ENCODE measurements at places on chromosomes 7 and 10.

- DNase-seq = no peak
Measured at GRCh38 chr7:28882869-28883470, 75.2 kb downstream of the TRIL start.

- no peak for DNase-seq
Measured at GRCh38 chr7:11297764-11298163, 324.1 kb downstream of the PHF14 start.

- DNase-seq = no peak
Measured at GRCh38 chr10:112002206-112002605, 181.4 kb downstream of the GPAM start.

DNA sequence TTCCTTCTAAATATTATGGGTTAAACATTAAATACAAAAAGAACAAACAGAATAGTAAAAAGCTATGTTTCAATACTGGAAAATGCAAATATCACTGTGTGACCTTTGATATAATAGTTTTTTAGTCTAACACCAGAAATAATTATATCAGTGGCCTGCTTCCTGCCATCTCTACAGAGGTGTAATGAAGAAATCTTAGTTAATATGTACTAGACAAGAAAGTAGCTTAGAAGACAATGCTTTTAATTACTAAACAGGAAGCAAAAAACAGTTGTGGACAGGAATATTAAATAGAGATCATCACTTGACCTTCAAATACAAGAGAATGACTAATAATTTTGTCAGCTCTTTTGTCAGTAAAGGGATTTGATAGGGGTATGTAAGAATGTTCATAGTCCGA is 47.4 kb upstream of the LRRN3 start:
- no peak for DNase-seq

DNA sequence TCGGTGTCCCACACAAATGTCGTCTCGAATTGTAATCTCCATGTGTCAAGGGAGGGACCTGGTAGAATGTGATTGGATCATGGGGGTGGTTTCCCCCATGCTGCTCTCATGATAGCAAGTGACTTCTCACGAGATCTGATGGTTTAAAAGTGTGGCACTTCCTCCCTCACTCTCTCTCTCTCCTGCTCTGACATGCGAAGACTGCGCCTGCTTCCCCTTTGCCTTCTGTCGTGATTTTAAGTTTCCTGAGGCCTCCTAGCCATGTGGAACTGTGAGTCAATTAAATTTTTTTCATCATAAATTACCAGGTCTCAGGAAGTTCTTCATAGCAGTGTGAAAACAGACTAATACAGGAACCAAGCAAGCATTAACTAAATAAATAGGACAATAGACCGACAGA is 229.1 kb downstream of the GFRA1 start:
- DNase-seq = no peak

GRCh38 chr10:74730246-74730645 is 96.2 kb upstream of the KAT6B start:
- no peak for DNase-seq

GRCh38 chr10:4758256-4758655 is 67.8 kb upstream of the AKR1E2 start:
- no peak for DNase-seq

- DNase-seq = no peak
Measured at GRCh38 chr7:7104314-7104698, 78.0 kb upstream of the C1GALT1 start.

- DNase-seq = no peak
Measured at GRCh38 chr7:139072796-139073195, 36.7 kb downstream of the ZC3HAV1 start.

- DNase-seq = no peak
Measured at GRCh38 chr7:42915356-42915755, 3.5 kb upstream of the C7orf25 start.

GRCh38 chr7:75716992-75717626 is 21.6 kb downstream of the HIP1 start:
- no peak for DNase-seq

DNA sequence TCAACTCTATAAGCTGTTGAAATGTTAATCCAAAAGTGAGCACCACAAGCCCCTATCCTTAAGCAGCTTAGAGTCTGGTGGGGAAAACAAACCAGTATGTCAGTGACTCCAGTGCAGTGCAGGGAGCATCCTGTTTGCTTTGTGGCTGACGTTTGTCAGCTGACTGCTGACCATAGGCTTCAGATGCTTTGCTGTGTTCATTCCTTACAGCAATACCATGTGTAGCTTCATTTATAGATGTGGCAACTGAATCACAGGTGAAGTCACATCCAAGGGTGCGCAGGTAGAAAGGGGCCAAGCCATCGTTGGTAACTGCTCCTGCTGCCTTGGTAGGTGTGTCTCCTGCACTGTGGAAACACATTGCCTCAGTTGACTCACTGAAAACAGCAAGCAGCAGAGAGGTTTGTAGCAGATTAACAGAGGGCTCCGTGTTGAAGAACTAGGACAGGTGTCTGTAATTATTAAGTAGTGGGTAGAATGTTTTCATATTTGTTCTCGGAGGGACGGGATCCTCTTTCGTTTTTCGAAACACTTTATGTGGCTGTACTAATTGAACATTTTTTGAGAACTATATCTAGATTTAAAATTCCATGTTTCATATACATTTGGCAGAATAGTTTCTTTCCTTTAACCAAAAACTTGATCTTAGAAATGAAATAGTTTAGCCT is 2.0 kb downstream of the INSIG1 start:
- DNase-seq = no peak

DNA sequence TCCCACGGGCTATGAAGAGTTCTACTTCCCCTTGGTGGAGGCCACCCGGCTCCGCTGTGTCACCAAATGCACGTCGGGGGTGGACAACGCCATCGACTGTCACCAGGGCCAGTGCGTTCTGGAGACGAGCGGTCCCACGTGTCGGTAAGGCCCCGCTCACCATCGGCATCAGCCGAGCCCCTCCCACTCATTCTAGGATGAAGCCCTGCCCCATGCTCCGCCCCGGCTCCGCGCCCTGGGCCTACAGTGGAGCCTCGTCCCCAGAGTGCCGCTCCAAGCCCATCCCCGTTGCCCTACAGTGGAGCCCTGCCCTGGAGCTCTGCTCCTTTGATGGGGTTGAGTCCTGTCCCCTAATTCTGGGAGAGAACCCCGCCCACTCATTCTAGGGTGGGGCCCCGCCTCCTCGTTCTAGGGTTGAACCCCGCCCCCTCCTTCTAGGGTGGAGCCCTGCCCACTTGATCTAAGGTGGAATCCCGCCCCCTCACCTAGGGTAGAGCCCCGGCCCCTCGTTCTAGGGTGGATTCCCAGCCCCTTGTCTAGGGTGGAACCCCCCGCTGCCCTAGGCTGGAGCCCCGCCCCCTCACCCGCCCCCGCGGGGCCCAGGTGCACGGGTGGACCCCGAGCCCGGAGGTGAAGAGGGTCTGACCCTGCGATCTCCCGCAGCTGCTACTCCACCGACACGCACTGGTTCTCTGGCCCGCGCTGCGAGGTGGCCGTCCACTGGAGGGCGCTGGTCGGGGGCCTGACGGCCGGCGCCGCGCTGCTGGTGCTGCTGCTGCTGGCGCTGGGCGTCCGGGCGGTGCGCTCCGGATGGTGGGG is 3.4 kb upstream of the MUC12 start:
- DNase-seq = no peak

GRCh38 chr7:139850906-139851305 is 21.8 kb downstream of the TBXAS1 start:
- no peak for DNase-seq

GRCh38 chr10:93751832-93752231 is 5.9 kb upstream of the LGI1 start:
- DNase-seq = no peak

- no peak for DNase-seq
Measured at GRCh38 chr7:44783407-44783806, 13.1 kb upstream of the PPIA start.

GRCh38 chr7:38102507-38102906 is 75.5 kb upstream of the STARD3NL start:
- no peak for DNase-seq

DNA sequence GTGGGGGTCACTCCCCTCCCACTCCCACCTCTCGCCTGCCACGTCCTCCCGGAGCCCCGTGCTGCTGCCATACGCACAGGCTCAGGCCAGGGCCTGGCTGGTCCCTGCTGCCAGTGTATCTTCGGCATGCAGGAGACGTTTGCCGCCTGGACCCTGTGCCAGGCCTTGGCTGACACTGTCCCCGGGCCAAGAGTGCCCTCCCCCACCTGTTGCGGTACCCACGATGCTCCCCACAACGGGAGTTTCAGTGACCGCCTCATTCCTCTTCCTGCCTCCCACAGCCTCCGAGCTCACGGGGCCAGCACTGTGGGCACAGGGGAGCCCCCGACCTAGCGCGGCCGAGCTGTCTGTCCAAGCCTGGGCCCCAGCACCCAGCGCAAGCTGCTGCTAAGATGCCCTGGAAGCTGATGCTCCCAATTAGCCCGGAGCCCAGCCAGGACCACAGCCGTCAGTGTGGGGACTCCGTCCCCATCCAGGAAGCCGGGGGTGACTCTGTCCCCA is 7.4 kb downstream of the TTYH3 start:
- no peak for DNase-seq

DNA sequence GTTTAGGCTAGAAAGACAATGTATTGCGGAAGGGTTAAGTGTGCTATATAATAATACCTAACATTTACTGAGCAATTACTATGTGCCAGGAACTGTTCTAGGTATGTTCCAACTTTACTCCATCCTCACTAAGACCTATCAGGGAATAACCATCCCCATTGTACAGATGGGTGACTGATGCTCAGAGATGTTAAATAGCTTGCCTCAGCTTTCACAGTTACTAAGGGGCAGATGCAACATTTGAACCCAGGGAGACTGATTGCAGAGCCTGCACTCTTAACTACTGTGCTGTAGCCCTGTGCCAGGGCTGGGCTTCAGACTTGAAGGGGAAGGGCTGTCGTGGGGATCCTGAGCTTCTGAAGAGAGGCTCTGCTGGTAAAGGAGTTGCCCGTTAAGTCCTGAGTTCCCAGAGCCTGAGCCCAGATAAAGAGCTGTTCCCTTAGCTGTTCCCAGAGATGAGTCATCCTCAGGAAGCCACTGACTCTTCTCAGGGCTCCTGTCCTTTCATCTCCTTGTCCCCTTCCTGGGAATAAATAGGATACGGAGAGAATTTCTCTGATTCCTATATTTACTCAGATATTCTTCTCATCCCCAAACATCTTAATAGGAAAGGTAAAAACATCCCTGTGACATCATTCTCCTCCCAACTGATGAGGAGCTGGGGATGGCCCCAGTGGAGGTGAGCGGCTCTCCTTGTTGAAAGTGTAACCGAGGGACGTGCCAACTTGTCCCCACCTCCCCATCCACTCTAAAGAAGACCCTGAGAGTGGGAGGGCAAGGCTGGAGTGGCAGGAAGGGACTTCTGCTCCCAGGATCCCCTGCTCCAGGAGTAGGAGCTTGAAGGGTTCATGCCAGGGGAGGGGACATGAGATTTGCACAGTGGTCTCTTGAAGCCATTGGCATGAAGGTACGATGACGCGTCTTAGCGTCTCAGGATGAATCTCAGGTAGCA is 28.0 kb upstream of the HABP2 start:
- no peak for DNase-seq

- no peak for DNase-seq
Measured at GRCh38 chr10:8225187-8225586, 170.7 kb downstream of the GATA3 start.

DNA sequence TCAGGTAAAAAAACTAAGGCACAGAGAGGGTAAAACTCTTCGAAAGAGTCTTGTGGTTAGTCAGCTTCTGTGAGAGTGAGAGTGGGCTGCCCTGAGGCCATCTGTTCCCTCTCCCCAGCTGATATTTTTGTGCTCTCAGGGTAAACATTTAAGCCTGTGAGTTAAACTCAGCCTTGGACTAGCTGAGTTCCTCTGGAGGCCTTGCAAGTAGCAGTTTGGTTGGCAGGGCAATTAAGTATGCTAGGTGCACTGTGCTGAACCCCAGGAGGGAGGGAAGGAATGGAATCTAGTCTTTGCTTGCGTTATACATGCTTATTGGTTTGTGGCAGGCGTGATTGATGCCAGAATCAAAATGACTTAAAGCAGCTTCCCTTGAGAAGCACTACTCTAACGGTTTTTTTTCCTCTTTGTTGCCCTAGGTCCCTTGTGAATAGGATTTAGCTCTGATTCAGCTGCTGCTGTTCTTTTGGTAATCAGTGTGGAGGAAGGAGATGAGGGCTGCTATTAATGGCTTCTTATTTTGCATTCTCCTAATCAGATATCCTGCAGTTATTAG is 140.2 kb downstream of the AUTS2 start:
- no peak for DNase-seq

- no peak for DNase-seq
Measured at GRCh38 chr7:68146983-68147382, 1150.3 kb downstream of the TYW1 start.

GRCh38 chr7:17027143-17027788 is 145.5 kb upstream of the AGR3 start:
- DNase-seq = no peak

- DNase-seq = no peak
Measured at GRCh38 chr10:103759100-103759781, 96.1 kb downstream of the SH3PXD2A start.

DNA sequence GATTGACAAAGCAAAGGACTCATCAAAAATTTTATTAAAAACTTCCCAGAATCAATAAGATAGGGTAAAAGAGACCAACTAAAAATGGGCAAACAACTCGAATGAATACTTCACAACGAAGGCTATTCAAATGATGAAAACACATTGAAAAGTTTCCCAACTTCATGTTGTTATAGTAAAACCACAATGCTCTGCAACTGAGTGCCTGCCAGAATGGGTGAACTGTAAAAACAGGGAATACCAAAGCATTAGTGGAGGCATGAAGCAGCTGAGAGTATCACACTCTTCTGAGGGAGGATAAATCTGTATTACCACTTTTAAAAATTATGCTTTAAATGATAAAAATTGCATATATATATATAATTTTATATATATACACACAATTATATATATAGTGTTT is 1214.7 kb downstream of the SORCS3 start:
- DNase-seq = no peak

GRCh38 chr7:75789361-75789924 is 17.4 kb upstream of the CCL26 start:
- no peak for DNase-seq

DNA sequence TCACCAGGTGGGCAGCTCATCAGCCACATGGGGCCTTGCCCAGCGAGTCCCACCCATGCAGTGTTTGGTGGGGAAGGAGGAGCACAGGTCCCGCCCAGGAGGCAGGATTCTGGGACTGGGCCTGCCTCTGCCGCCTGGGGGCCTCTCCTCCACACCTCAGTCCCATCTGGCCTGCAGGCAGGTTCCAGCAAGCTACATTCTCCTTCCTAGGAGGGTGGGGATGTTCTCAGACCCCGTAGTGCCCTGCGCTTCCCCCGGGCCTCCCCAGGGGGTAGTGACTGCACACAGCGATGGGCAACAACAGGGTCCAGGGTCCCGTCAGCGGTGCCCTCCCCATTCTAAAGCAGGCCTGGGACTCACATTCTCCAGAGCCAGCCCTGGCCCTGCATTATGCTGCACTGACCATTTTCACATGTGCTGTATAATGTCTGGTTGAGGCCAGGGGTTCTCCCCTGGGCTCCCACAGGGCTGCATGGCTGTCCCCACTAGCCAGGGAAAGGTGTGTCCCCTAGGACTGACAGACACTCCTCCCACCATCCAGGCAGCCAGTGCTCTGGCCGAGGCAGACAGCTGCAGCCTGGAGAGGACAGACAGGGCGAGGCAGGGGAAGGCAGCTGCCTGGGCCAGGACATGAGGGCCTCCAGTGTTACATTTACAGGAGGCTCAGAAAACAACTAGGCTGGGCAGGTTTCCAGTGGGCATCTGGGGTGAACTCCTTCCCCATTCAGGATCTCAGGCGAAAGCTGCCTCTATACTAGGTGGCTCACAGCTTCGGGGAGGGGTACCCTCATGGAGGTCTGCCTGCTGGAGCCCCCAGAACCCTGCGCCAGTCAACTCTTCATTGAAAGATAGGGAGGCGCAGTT is 9.3 kb downstream of the RASGEF1A start:
- DNase-seq = no peak

GRCh38 chr10:28728366-28728765 is 51.0 kb downstream of the BAMBI start:
- DNase-seq = no peak
